ENCODE measurements at places on chromosomes 1 and 21.

- DNase-seq: no peak
Observed at GRCh38 chr1:64969305-64970046, 3.1 kb upstream of the JAK1 start.

DNA sequence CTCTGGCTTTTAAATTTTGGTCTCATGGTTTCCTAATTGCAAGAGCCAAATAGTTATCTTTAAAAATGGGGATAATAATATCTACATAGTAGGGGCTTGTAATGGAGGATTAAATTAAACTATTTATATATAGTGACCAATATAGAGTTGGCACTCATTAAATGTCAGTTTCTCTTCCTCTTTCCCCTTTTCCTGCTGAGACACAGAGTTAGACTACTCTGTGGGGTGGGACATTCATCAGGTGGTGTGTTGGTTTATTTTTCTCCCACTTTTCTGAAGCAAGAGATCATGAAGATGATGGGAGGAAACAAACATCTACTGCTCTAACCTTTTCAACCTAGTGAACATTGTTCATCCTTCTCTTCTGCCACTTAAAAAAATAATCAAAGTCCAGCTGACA is 17.3 kb upstream of the RAP1A start:
- no peak for DNase-seq

GRCh38 chr1:77741316-77741715 is 18.3 kb downstream of the USP33 start:
- no peak for DNase-seq

- DNase-seq: no peak
Observed at GRCh38 chr1:119489201-119489600, 17.8 kb upstream of the HSD3B1 start.

DNA sequence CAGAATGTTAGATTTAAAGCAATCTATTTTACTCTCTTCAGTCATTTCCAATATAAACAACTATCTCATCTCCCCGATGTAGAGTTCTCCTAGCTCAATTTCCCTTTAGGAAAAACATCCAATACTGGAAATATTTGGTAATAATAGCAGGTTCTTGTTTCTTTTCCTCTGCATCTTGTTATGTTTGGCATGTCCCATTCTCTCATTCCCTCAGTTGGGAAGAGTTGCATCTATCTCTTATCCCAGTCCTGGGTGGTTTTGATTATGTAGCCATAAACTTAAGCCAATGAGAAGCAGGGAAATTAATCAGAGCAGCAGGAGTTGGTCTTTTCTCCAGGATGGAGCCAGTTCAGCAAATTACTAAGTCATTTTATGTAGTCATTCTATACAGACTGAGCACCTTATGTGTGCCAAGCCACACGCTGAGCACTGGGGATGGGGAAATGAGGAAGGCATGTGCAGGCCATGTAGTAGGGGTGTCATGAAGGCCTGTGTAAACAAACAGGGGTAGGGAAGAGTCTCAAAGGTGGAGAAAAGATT is 418.2 kb upstream of the NFIA start:
- no peak for DNase-seq

DNA sequence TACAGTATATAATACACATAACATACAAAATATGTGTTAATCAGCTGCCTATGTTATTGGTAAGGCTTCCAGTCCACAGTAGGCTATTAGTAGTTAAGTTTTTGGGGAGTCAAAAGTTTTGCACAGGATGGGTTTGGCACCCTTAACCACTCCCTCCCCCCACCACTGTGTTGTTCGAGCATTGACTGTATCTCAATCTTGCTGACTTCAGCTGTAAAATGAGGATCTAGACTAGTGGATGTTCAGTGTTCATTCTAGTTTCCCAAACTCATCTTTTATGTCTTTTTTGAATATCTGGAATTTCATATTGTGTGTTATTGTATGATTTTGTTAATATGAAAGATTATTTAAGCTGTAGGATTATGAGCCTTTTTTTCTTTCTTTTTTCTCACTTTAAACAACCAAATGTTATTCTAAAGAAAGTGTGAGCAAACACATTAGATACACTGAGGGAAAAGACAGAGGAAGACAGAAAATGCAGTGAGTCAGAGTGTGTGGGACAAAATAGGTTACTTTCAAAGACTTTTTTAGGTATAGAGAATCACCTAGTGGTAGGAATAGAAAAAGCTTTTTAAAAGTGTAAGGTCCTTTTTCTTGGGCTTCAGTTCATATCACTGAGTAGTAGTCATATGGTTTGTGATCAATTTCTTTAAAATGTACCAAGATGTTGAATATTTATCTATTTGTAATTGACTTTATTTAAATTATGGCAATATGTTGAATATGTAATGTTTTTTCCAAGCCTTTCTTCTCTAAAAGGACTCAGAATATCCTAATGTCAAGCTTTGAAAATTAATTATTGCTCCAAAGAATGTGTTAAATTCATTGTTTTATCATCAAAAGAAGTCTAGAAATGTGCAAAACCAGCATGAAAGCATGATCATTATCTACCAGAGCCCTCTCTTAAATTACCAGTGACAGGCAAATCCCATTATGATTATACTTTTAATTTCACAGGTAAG is 17.9 kb upstream of the CENPF start:
- DNase-seq: no peak

- no peak for DNase-seq
Observed at GRCh38 chr1:169860187-169860586, 33.5 kb downstream of the SCYL3 start.

DNA sequence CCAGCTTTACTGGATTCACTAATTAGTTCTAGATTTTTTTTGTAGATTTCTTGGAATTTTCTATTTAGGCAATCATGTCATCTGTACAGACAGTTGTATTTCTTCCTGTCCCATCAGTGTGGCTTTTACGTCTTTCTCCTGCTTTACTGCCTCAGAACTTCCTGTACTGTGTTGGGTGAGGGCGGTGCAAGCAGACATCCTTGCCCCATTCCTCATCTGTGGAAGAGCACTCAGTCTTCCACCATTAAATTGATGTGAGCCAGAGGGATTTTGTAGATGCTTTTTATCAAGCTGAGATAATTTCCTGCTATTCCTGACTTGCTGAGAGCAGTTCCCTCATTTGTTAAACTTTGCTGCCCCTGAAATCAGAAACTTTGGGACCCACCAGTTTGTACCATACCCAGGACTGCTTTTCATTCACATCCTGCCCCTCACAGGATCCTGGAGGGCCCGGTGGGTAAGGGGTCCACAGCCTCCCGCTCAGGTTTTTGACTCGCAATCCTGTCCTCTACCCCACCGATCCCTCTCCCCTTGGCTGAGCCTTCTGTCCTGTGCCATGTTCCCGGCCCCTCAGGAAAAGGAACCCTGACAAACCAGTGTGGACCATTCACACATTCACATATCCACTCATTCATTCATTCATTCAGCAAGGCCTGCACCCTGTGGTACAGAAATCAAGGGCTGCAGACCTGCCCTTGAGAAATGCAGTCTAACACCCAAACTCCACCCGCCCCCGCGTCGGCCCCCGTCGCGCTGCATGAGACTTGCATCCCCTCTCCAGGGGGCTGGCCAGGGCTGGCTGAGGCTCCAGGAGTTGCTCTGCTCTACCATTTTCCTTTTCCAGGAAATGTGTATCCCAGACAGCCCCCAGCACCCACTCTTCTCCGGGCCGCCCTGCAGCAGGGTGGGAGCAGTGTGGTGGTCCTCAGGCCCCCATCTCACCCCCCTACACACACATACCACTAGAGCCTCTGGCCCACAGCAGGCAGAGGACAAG is 246.5 kb upstream of the VAMP3 start:
- no peak for DNase-seq

GRCh38 chr1:219161371-219161770 is 12.3 kb upstream of the LYPLAL1 start:
- no peak for DNase-seq

GRCh38 chr1:193538003-193538354 is 351.6 kb upstream of the B3GALT2 start:
- no peak for DNase-seq

DNA sequence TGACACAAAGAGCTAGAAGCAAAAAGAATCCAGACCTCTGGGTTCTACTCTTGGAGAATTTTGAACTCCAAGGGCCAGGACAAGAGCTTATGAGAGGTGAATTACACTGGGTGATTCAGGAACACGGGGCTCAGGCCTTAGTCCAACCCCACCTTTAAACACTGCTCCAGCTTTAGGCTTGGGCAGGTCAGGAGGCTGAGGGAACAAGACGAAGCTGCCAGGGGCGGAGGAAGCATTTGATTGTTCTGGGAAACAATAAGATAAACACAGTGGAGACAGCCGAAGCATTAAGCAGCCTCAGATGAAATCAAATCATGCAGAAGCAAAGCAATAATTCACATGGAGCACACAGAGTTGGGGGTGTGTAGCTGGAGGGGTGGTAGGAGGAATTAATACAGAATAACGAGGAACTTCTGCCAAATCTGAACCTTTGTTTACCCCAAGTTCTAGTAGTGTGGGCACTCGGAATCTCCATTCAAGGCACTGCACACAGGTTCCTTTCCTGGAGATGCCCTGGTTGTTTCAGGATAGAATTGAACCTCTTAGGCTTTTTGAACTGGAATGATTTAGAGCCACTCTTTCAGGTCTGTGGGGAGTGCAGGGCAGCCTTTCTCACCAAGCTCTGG is 93.2 kb downstream of the PLXNA2 start:
- peak; percentile 49 for DNase-seq

GRCh38 chr1:154614901-154615300 is 6.9 kb upstream of the ADAR start:
- no peak for DNase-seq

DNA sequence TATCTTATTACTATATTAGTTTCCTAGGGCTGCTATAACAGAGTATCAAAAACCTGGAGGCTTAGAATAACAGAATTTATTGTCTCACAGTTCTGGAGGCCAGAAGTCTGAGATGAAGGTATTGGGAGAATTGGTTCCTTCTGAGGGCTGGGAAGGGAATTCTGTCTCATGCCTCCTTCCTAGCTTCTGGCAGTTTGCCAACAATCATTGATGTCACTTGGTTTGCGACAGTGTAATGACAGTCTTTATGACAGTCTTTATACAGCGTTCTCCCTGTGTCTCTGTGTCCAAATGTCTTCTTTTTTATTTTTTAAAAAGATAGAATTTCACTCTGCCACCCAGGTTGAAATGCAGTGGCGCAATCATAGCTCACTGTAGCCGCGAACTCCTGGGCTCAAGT is 15.8 kb upstream of the CENPF start:
- no peak for DNase-seq

DNA sequence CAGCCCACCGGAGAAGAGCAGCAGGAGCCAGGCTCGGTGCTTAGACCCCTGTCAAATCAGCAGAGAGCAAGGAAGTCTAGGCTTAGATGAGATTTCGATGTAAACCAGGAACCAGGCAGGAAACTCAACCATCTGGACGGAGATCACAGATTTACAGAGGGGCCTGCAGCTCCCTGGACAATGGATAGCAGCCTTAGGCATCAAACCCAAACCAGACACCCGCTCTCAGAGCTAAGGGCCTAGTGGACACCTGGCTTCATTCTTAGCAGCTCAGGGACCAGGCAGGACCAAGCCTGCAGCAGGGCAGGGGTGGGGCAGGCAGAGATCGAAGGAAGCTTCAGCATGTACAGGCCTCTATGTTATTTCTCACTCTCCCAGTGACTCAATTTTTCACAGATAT is 127.8 kb upstream of the FMN2 start:
- no peak for DNase-seq

DNA sequence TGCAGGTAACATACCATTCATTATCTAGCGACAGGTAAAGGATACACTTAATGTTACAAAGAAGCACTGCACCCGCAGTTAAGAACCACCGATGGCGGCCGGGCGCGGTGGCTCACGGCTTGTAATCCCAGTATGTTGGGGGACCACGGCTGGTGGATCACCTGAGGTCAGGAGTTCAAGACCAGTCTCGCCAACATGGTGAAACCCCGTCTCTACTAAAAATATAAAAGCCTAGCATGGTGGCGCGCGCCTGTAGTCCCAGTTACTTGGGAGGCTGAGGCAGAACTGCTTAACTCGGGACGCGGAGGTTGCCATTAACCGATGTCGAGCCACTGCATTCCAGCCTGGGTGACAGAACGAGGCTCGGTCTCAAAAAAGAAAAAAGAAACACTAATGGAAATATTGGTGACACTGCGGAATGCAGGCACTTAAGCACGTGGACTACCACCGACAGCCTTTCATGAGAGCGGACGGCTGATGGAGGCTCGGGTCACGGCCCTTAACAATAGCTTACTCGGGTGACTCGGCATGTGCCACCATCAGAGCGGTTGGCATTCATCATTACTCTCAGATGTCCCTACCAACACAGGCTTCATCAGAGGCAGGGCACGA is 542 bp downstream of the GAS5 start:
- DNase-seq: no peak

GRCh38 chr1:241902391-241903065 is 54.5 kb downstream of the EXO1 start:
- DNase-seq: no peak

DNA sequence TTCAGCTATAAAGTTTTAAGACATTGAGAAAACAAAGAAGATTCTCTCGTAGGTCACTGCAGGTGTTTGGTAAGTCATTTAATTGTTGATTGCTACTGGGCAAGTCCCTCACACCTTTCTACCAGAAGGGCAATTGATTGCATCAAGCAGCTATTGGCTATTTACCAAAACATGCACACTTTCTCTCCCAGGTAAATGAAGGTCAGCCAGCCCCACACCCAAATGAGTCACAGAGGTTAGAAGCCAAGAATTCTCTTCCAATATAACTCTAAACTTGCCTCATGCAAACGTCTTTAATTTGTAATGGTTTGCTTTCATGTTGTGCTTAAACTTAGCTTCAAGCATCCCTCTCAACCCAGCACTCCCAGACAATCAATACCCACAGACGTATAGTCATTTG is 475.3 kb upstream of the ADGRL2 start:
- no peak for DNase-seq

DNA sequence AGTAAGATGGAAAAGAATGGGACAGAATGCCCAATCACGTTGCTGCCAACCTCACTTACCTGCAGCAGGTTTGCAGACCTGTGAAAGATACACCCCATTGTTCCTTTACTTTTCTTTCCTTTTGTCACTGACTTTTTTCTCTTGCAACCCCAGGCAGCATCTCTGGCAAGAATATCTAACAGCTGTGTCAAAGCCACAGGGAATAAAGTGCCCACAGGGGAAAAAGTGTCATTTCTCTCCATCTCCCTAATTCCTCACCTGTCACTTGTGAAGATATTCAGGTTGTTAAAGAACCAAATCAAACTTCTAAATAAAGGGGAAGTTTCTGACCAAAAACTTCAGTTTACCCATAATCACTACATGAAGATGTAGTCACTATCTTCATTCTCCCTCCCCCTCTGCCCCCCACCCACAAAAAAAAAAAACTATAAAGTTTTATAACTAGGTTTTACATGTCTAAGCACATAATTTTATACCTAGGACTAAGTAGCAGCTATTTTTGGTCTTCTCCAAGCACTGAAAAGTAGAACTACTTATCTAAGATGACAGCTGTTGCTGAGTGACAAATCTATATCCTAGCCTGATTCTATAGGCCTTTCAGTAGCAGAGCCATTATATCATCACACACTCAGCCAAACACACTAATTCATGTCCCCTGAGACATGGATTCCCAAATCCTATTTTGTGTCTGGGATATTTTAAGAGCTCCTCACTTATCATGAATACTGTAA is 54.9 kb downstream of the TBX15 start:
- DNase-seq: no peak

DNA sequence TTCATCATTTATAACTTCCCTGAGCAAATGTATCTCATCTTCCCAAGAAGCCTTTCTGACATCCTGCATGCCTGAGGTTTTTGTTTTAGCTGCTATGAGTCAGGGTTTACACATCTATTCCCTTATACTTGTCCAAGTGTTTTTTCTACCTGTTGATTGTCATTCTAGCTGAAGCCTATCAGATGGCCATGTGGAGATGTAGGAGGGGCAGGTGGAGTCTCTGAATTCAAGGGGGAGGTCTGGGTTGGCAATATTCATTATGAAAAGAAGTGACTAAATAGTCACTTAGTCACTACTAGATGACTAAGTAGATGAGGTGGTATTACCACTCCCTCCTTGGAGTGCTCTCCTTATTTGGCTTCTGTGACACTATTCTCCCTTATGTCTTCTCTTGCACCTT is 52.4 kb downstream of the XCL1 start:
- DNase-seq: no peak

All from putamen (tissue), 1 donor.